ENCODE measurements at places on chromosomes 7 and 10.

DNA sequence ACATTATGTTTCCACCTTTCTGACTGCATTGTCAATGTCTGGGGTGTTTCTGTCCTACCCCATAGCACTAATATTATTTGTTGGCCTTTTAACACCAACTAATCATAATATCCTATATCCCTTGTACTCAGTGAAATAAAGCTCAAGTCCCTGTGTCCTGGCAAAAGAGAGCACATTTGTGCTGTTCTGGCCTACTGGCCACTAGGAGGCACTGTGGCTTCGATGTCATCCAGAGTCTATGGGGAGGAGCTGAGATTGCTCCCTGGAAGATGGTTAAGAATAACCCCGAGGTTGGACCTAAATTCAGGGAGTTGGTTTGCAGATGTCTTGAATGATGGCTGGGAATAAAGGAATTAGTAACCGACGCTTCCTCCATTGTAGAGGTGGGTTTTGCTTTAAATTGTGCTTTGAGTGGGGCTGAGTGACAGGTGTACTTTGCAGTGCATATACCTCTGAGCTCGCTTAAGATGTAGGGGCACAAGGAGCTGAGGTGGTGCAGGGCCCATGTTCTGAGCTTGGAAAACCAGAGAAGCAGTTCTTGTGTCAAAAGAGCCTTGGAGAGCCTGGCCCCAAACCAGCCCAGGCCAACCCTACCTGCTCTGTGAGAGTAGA lies 191.2 kb upstream of the PRSS1 start:
- peak; percentile 70 for DNase-seq

DNA sequence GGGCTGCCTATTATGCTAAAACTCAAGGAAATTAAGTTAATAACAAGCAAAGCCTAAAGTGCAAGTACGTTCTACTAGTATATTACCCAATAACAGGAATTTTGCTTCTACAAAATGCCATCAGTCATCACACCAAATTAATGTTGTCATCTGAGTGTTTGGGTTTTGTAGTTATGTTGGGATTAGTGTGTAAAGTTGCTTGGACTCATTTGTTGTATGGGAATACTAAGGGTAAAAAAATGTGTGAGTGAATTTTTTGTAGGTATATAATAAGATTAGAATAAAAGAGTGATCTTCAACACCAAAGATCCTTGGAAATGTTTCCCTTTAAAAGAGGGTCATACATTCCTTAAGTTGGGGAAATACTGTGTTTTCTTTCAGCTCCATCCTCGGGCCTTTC lies 38.6 kb downstream of the NRP1 start:
- DNase-seq, result no peak

- DNase-seq, result no peak
These were observed 93.6 kb upstream of the MXI1 start for GRCh38 chr10:110113670-110114337.

- DNase-seq, result no peak
These were observed 128.6 kb upstream of the SLC26A5 start for GRCh38 chr7:103574576-103574975.

DNA sequence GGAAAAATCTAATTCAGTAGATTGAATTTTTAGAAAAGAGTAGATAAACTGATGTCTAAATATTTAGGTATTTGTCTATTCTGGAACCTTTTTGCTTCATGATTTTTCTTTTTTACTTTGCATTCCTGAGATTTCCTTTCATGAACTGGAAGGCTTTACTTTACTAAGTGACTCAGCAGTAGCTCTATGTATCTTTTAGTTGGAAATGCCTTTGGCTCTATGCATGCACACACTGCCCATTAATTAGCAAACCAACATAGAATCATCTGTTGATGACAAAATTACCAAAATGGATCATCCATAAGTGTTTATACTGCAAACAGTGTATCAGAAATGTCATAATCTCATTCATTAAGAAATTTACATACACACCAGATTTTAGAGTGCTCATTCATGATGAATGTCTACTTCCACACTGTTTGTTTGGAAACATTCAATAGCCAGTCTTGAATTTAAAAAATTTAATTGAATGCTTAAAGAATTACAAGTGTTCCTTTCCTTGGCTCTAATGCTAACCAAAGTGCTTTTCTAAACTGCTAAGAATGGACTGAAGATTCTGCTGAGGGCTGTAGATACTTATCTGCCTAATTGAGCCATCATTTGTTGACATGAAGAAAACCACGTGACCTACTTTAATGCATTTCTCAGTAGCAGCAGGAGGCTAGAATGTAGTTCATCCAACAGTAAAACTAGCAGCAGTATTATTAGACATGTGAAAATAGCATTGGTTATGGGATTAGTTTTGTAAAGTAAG lies 282.0 kb downstream of the ADK start:
- no peak for DNase-seq

- DNase-seq, result no peak
These were observed 147.1 kb downstream of the PLXNA4 start for GRCh38 chr7:132429181-132429580.

- no peak for DNase-seq
These were observed 6.9 kb upstream of the ELFN1 start for GRCh38 chr7:1663223-1663622.

- DNase-seq, result no peak
These were observed 147.1 kb upstream of the STEAP1 start for GRCh38 chr7:90007001-90007654.

DNA sequence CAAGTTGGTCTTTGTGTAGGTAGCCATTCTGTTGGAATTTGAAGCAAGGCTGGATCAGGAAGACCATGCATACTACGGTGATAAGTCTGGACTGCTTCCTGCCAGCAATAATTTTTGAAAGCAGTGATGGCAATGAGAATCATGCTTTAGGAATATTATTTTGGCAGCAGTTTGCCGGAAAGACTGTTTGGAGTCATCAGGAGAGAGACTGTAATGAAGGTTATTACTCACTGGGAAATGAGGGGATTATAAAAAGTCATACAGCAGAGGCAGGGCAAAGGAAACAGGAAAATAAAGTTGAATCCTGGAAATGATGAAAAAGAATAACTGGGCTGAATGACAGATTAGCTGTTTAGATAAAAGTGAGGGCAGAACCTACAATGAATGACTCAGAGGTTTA lies 1136.8 kb upstream of the AUTS2 start:
- no peak for DNase-seq

GRCh38 chr10:86345859-86346798 lies 20.5 kb downstream of the GRID1 start:
- DNase-seq, result no peak

DNA sequence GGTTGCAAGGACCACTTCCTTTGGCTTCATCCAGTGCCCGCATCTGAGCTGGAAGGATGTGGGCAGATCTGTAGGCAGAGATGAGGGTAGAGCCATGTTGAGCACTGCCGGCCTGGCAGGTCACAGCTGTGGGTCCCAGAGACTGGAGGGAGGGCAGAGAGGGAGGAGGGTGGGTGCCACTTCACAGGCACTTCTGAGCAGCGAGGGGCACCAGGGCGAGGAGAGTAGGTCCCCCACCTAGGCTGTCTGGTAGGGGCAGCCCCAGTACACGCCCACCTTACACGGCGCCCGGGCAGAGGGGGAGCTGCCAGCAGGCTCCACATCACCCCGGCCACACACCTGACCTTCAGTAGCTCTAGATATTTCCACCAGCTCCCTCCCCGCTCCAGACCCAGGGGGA lies 473.0 kb upstream of the FOXK1 start:
- DNase-seq, result no peak

GRCh38 chr10:120749856-120750566 lies 101.2 kb upstream of the WDR11 start:
- peak; percentile 79 for DNase-seq

DNA sequence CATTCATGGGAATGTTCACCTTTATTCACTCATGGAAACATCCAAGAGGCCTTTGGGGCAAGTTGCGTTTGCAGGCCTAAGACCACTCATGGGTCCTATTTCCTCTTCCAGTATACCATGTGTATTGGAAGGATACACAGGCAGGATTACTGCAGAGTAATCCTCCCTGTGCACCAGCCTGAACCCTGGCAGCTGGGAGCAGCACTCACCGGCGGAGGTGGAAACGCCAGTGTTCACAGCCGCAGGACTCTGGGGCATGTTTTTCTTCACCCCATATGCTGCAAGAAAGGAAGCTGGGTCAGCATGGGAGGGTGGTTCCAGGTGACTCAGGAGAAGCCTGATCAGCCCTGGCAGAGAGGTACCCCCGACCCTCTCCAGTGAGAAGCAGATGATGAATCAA lies 24.5 kb downstream of the COL17A1 start:
- DNase-seq, result no peak

DNA sequence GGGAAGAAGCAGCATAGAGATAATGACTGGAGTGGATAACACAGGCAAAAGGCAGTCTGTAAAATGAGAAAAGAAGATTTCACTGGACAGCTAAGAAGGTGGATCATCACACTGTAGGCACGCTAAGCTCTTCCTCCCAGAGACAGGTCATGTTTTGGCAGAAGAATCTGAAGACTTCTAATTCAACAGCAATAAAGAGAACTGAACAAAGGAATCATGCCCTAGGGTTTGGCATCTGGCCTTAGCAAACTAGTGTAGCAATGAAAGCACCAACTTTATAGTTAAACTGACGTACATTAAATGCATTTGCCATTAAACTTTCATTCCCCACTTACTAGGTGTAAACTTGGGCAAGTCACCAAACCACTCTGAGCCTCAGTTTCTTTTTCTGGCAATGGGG lies 84.4 kb upstream of the SEM1 start:
- no peak for DNase-seq

DNA sequence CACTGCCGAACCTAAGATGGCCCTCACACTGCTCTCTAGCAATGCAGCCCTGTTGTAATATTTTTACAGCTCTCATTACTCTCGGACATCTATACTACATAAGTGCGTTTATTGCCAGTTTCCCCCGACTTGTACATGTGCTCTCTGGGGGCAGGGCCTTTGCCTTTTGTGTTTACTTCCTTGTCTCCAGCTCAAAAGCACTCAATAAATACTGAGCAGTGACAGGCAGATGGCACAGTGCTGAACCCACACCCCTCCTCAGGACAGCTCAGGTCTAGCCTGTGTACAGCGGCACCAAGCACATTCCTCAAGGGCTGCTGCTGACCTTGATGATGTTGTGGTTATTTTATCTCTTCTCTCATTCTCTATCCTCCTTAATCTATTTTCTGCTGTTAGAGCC lies 68.0 kb upstream of the ELMO1 start:
- DNase-seq, result peak; percentile 25

GRCh38 chr7:47085491-47086275 lies 496.2 kb downstream of the TNS3 start:
- no peak for DNase-seq

DNA sequence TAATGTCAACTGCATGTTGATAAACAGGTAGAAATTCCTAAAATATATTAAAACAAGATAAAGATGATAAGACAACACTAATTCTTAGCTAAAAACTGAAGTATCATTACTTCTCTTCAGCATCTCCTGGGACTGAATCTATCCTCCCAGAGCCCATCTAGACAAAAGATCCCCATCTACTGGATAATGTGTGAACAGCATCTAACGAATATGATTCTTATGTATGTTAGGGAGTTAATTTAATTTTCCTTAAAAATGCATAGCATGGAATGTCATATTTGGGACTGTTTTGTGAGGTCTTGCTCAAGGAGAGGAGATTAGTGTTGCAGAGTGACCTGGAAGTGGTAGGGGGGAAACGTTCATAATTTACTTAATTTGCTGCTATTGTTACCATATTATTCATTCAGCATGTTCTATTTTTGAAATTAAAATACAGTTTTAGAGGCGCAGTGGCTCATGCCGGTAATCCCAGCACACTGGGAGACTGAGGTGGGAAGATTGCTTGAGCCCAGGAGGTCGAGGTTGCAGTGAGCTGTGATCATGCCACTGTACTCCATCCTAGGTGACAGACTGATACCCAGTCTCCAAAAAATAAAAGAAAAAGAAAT lies 305.1 kb upstream of the CSTF2T start:
- DNase-seq, result peak; percentile 42

DNA sequence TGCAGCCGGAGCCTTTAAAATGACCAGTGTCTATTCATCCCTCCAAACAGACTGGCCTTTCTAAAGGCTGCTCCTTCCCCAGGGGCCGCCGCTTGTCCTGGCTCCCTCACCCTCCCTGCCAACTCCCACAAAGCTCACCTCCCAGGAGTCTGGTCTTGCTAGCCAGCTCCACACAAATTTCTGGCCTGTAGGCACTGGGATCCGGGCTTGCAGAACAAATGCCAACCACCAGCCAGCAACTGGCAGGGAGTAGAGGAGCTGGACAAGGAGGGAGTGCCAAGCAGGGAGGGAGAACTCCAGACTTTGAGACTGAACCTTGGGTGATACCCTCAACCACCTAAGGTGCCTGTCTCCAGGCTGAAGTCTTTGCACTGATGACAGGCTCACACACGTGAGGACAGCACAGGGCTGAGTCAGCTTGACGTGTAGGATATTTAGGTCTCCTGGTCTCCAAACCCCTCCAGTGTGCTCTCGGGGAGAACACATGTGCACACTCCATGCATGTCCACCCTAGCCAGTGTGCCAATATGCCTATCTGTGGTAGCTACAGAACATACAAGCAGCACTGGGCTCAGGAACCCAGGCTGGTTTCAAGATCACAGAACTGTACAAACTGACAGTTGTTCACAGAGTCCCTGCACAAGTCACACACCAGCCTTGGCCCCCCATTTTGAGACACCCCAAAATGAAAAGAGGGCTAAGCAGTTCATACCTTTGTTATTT lies 6.0 kb downstream of the PAX2 start:
- no peak for DNase-seq

DNA sequence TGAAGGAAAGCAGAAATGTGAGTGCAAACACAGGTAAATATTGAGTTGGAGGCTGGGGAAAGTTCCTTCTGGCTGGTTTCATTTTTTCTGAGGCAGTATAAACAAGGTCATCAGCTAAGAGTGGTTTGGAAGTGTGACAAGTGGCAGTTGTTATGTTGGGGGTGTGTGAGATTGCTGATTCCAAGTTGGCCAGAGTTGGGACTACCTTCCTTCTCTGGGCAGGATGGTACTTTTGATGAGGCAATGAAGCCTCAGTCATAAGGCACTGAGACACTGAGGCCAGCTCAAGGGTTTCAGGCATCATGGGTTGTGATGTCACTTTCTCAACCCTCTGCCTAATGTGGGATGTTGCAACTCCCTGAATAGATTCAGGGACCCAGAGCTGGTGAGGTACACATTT lies 8.2 kb upstream of the PTTG1IP2 start:
- DNase-seq, result peak; percentile 21

DNA sequence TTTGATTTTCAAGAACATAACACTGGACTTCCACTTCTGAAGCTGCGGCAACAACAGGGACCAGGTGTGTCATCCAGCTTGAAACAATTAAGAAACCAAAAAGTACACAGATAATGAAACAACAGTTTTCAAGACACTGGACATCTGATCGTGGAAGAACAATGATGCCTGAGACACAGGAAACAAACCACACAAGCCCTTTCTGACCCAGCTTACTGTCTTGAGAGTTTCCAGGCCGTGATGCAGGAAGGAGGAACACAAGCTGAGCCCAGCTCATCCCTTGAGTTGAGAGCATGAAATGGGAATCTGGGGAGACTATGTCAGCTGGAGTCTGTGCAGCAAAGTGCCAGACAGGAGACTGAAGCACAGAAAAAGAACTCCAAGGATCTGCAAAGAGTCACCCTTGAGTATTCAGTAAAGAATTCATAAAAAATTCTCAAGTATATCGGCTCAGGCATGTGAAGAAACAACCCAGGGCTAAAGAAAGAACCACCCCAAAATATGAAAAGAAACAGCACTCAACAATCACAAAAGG lies 91.6 kb downstream of the RNF32 start:
- no peak for DNase-seq

All from NB4 (cell line).